ENCODE measurements at places on chromosomes 7 and 10.

GRCh38 chr10:113020838-113021237, 70.8 kb downstream of the TCF7L2 start:
- peak; percentile 23 for DNase-seq

DNA sequence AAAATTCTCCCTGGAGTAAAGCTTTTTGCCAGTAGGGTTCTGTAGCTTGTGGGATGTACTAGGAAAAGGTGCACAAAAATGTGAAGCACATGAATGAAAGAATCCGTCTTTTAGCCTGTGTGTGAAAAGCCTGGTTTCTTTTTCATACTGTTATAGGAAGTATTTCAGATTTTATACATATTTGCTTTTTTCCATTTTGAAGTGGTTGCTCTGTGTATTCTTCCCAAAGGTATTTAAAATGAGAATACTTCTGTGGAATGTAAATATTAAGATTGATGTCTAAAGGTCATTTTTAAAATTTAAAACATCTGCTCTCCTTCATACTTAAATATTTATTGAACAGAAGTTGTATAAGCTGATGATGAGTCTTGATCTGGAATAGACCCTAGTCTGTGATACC, 96.8 kb downstream of the CDK14 start:
- DNase-seq: no peak

DNA sequence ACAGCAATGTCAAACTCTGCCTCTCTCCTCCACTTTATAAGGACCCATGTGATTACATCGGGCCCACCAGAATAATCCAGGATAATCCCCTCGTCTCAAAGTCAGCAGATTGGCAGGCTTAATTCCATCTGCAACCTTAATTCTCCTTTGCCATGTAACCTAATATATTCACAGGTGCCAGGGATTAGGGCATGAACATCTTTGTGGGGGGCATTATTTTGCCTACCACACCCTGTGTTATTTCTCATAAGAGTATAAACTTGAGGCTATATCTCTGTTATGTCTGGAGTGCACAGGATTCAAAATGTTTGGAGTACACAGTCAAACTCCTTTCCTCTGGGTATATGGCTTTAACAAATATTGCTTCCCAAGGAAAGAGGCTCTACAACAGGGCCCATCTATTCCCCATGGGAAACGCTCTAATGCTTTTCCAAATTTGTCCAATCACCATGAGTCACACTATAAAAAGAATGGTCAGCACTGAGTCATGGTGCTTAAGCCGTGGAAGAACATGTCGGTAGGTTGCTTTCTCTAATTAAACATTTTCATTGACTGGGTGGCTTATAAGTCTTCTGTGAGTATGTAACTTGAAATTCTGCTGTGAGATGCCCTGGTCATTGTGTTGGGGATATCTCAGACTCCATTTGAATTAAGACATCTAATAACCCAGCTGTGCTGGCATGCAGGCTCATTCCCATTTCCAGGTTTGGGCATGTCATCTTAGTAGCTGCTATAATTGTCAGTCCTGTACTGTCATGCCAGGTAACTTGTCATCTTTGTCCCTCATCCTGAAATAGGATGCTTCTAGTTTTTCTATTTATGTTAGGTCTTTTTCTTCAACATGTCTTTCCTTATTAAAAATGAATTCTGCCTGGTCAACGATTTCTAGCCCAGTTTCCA, 11.5 kb upstream of the AKR1B10 start:
- no peak for DNase-seq

- no peak for DNase-seq
Measured at GRCh38 chr10:111600772-111601171, 523.9 kb downstream of the ADRA2A start.

Measured in NCI-H187 treated with DMSO at 0.1 percent for 48 hours (cell line).